Panc1 (cell line): ENCODE measurements at places on chromosomes 16 and 17. TPM values are rescaled to one million over a fixed set of nuclear protein-coding genes. Genes with fewer than 3 reads are reported as not detected.

- H3K4me3 ChIP-seq: no peak overlapping the region
- H3K4me1 ChIP-seq: peaks cover 7% of the 10 kb centered on the region
- no peaks in the 10 kb centered on the region for H3K27me3 ChIP-seq
- H3K36me3 ChIP-seq: no peaks in the 10 kb centered on the region
Observed at GRCh38 chr17:49390548-49391324, 23.9 kb downstream of the PHB1 start.

OR3A1 gene
- total RNA-seq: not detected

DNA sequence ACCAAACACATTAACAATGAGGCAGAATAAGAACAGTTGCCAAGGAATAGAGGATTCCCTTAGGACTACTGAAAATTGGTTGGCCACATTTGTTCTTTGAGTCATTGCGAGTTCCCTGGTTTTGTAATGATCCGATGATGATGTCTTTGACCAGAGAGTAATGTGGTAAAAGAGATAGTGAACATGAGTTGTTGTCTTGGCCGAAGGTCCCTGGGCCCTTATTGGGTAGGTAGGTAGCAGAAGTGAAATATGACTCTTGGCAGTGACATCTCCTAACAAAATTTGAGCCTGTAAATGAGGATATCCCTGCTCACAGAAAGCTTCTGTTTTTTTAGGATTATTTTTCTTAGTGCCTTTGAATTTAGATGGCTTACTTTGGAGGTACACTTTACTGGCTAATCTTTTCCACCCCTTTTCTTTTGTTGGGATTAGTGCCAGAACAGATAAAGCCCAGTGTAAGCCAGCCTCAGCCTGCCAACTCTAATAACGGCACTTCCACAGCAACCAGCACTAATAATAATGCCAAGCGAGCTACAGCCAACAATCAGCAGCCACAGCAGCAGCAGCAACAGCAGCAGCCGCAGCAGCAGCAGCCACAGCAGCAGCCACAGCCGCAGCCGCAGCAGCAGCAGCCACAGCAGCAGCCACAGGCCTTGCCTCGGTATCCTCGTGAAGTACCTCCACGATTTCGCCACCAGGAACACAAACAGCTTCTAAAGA is 47.2 kb downstream of the TNRC6A start:
- H3K4me1 ChIP-seq: peaks cover 15% of the 10 kb centered on the region; the same call in 1 of the 2 replicates
- no peak for DNase-seq
- no peaks in the 10 kb centered on the region for H3K27me3 ChIP-seq
- peaks cover 33% of the 10 kb centered on the region for H3K36me3 ChIP-seq

GRCh38 chr16:71966932-71967331 is 33.3 kb downstream of the PKD1L3 start:
- no peaks in the 10 kb centered on the region for H3K27me3 ChIP-seq
- no peak overlapping the region for H3K4me3 ChIP-seq
- H3K4me1 ChIP-seq: no peaks in the 10 kb centered on the region
- H3K36me3 ChIP-seq: no peaks in the 10 kb centered on the region

GRCh38 chr17:17062356-17062755 is 20.1 kb downstream of the MPRIP start:
- H3K27ac ChIP-seq: no peak overlapping the region
- no peaks in the 10 kb centered on the region for H3K27me3 ChIP-seq
- H3K4me3 ChIP-seq: no peak overlapping the region
- DNase-seq: no peak
- H3K36me3 ChIP-seq: no peaks in the 10 kb centered on the region

DNA sequence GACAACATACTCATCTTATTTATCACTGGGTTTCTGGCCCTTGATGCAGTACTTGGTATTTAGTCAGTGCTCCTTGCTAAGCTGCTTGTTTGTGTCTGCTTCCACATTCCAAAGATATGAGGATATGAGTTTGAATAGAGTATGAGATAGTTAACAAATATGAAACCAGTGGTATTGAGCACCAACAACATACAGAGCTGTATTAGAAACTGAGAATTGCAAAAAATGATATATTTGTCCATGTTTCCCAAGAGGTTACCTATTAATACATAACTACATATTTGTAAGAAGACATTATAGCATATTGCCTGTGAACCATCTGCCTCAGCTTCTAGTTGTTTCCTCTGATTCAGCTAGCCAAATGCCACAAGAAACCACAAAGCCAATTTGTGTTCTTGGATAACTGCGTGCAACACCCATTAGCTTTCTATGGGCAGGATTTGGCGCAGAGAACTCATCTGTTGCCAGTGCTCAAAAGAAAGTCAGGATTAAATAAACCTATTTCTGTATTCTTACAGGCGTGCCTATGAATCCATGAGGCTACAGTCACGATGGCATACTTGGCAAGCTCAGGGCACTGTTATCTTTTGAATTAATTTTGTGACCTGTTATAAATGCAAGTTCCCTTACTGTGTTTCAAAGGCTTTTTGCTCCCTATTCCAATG is 194.4 kb downstream of the MAP2K6 start:
- no peak overlapping the region for H3K4me3 ChIP-seq
- H3K27ac ChIP-seq: no peak overlapping the region
- H3K27me3 ChIP-seq: no peaks in the 10 kb centered on the region
- H3K4me1 ChIP-seq: peaks cover 3% of the 10 kb centered on the region; the same call in 1 of the 2 replicates
- no peaks in the 10 kb centered on the region for H3K36me3 ChIP-seq

DNA sequence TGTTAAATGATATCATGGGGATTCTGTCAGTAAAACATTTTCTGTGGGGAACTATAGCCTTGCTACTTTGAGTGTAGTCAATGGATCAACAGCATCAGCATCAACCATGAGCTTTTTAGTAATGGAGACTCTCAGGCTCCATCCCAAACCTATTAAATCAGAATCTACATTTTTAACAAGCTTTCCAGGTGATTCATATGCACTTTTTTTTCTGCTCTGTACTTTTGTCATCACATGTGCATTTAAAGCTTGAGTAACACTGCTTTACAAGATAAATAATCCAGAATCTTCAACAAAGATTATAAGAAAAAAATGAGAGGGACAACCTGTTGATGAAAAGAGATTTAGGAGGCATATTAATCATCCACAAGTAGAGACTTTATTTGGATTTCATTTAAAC is 23.5 kb downstream of the NUP93 start:
- no peak overlapping the region for H3K4me3 ChIP-seq
- H3K4me1 ChIP-seq: peaks cover 4% of the 10 kb centered on the region; the same call in 1 of the 2 replicates
- H3K36me3 ChIP-seq: no peaks in the 10 kb centered on the region; the same call in 1 of the 2 replicates
- H3K27ac ChIP-seq: no peak overlapping the region

- peaks cover 24% of the 10 kb centered on the region for H3K36me3 ChIP-seq
- no peak for DNase-seq
- H3K4me3 ChIP-seq: no peak overlapping the region
- H3K27ac ChIP-seq: no peak overlapping the region
- H3K4me1 ChIP-seq: peaks cover 7% of the 10 kb centered on the region
Observed at GRCh38 chr17:21025451-21025850, 17.4 kb downstream of the USP22 start.

GRCh38 chr17:62882284-62882683 is 74.2 kb upstream of the MARCHF10 start:
- H3K27me3 ChIP-seq: no peaks in the 10 kb centered on the region
- no peak overlapping the region for H3K4me3 ChIP-seq
- H3K36me3 ChIP-seq: no peaks in the 10 kb centered on the region
- DNase-seq: no peak
- no peak overlapping the region for H3K27ac ChIP-seq
- H3K4me1 ChIP-seq: no peaks in the 10 kb centered on the region

KLHL10 gene
- not detected for total RNA-seq

EFNB3 gene
- 2.5 TPM for total RNA-seq

DNA sequence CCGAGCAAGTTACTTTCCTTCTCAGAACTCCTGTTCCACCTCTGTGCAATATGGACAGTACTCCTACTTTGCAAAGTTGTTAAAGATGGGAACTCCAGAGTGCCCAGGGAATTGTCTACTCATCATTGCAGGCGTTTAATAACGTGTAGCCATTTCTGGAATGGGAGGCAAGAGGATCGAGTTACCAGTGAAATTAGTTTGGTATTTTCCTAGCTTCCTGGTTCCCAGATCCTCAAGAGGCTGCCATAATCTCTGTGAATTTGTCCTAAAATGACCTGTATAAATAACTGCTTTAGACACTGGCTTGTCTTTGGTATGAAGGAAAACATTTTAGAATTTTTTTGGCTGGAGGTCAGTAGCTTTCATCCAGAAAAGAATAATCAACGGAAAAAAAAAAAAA is 27.7 kb downstream of the WWOX start:
- H3K27me3 ChIP-seq: no peaks in the 10 kb centered on the region
- H3K36me3 ChIP-seq: no peaks in the 10 kb centered on the region
- no peak for DNase-seq
- no peak overlapping the region for H3K4me3 ChIP-seq

CX3CL1 gene
- total RNA-seq: 21.8 TPM

DNA sequence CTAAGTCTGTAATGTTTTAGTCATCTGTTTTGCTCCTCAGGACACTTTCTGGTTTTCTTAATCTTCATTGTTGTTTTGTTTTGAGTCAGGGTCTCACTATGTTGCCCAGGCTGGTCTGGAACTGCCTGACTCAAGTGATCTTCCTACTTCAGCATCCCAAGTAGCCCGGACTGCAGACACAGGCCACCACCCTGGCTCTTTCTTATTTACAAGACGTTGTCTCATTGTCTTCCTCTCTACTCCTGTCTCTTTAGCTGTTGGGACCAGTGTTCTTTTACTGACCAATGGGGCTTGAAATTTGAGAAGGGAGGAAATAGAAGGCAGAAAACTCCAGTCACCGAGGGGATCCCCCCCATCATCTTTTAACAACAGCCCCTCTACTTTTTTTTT is 1.2 kb downstream of the SCPEP1 start:
- DNase-seq: no peak
- peak overlapping the region; percentile 88 for H3K4me3 ChIP-seq
- H3K27me3 ChIP-seq: no peaks in the 10 kb centered on the region
- H3K4me1 ChIP-seq: peaks cover 11% of the 10 kb centered on the region

DNA sequence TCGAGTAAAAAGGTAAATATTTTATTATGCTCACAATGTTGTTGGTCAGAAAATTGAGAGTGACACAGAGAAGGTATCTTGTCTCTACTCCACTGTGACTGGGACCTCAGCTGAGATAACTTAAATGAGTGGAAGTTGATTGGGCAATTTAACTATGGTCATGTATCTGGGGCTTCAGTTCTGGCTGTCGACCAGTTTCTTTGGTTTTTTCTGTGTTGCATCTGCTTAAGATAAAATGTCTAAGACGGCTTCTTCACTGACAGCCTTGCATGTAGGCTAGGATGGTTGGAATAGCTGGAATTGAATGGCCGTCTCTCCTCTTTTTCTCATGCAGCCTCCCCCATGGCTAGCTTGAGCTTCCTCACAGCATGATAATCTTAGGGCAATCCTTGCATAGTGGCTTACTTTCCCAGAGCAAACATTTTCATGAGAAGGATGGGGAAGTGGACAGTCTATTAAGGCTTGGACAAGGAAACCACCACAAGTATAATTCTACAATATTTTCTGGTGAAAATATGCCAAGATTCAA is 433.7 kb downstream of the KIF2B start:
- H3K27me3 ChIP-seq: no peaks in the 10 kb centered on the region
- H3K36me3 ChIP-seq: no peaks in the 10 kb centered on the region
- no peak overlapping the region for H3K27ac ChIP-seq
- H3K4me1 ChIP-seq: no peaks in the 10 kb centered on the region
- DNase-seq: no peak

DNA sequence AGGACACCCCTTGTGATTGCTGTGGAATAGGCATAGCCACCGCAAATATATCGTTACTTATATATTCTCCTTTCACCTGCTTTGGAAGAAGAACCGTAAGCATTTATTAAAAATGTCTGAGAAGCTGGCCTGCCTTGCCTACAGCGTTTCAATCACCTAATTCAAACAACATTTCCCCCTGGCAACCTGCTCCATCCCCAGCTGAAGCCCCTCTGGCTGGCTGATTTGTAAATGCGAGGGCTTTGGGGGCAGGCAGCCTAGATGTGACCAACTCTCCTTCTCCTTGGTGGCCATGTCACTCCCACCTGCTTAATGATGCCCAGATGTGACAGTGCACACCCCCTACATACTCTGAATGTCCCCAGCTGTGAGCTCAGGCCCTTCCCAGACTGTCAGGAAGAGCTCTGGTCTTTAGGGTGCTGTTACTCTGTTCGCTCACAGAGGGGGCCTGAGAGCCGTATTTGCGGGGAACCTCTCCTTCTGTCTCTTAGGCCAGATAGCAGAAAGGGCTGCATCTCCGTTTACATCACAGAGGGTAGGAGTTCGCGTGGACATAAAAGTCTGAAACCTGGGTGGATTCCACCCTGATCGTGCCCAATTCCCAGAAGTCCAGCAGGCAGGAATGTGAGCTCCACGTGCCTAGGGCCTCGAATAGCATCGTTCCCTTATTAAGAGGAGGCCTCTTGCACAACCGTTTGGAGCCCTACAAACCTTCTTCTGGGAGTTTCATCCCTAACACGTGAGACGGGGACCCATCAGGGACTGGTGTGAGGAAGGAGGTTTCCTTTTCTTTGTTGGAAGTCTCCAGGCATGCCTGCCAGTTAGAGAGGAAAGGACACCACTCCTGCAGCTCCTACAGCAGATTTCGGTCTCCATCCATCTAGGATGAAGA is 2.4 kb upstream of the SDK2 start:
- no peaks in the 10 kb centered on the region; the same call in 1 of the 2 replicates for H3K36me3 ChIP-seq
- peaks cover 6% of the 10 kb centered on the region for H3K4me1 ChIP-seq
- no peak overlapping the region for H3K4me3 ChIP-seq

DNA sequence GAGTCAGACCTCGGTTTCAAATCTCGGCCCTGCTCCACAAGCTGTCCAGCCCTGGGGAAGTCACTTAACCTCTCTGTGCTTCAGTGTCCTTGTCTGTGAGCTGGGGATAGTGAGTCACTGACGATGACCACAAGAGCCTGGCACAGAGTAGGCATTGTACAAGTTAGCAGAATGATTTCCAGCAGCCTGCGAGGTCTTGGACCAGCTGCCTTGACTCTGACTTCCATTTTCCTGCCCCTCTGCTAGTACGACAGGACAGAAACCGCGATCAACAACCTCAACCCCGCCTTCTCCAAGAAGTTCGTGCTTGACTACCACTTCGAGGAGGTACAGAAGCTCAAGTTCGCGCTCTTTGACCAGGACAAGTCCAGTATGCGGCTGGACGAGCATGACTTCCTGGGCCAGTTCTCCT is 20.7 kb downstream of the CPNE2 start:
- H3K27ac ChIP-seq: no peak overlapping the region
- no peaks in the 10 kb centered on the region for H3K4me1 ChIP-seq
- no peaks in the 10 kb centered on the region for H3K36me3 ChIP-seq
- H3K4me3 ChIP-seq: no peak overlapping the region

ZNF594 gene
- 5.6 TPM for total RNA-seq

DNA sequence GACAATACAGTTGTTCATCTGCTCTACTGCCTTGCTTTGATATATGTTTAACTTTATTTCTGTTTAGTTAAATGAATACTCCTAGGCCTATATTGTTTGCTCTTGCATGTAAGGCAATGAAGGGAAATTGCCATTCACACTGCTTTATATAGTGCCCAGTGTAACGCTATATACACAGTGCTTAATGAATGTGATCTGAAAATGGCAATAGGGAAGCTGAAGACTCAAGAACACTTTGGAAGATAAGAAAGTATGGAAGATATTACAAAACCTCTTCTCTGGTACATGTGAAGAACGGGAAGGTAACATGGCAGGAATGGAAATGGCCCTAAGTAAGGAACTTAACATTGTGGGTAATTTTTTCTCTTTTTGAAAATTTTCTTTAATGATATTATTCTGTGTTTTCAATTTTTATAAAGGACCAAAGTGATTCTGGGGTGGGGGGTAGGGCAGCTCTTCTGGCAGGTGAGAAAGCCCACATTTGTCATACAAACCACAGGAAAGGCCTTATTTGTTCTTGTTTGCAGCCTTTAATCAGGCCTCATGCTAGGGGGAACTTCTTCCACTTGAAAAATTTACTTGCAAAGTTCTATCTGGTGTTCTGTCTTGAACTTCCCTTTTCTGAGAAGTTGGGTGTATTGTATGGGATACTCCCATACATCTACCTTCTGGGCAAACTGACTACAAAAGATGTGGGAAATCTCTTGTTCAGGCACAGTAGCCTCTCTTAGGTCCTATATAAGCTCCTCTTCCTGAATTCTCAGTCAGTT is 100.8 kb upstream of the CORO6 start:
- no peak overlapping the region for H3K4me3 ChIP-seq
- no peak overlapping the region for H3K27ac ChIP-seq
- H3K36me3 ChIP-seq: no peaks in the 10 kb centered on the region
- H3K4me1 ChIP-seq: no peaks in the 10 kb centered on the region
- no peak for DNase-seq
